H4 (cell line): ENCODE measurements at places on chromosomes 16 and 17.

DNA sequence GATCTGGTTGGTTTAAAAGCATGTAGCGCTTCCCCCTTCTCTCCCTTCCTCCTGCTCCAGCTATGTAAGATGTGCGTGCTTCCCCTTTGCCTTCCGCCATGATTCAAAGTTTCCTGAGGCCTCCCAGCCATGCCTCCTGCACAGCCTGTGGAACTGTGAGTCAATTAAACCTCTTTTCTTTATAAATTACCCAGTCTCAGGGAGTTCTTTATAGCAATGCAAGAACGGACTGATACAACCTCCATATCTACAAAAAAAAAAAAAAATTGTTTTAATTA is 16.6 kb upstream of the PDXDC1 start:
- DNase-seq: no peak

DNA sequence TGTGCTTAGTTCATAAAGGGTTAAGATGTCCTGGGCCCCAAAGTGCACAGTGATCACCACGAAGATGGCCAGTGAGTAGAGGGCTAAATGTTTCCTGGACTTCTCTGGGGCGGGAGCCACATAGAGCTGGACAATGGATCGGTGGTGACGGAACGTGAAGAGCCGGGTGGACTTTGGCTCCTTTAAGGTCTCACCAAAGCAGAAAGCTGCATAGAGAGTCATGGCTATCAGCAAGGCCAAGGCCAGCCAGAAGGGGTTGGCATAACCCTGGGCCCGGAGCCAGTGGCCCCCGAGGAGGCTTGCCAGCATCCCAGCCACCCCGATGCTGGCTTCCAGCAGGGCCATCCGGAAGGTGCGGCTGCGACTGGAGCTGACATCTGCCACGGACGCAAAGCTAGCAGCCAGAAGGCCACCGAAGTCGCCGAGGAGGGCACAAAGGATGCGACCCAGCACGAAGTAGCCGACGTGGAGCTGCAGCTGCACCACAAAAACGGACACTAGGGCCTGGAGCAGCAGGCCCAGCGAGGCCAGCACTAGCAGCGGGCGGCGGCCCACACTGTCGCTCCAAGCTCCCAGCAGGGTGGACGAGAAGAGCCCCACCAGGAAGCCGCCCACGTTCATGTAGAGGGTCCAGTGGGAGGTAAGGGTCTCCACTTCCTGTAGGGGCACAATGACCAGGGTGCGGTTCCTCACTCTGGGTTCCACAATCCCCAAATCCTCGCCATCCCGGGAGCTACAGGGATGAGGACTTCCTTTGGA is 1.0 kb downstream of the SLC46A1 start:
- no peak for DNase-seq

DNA sequence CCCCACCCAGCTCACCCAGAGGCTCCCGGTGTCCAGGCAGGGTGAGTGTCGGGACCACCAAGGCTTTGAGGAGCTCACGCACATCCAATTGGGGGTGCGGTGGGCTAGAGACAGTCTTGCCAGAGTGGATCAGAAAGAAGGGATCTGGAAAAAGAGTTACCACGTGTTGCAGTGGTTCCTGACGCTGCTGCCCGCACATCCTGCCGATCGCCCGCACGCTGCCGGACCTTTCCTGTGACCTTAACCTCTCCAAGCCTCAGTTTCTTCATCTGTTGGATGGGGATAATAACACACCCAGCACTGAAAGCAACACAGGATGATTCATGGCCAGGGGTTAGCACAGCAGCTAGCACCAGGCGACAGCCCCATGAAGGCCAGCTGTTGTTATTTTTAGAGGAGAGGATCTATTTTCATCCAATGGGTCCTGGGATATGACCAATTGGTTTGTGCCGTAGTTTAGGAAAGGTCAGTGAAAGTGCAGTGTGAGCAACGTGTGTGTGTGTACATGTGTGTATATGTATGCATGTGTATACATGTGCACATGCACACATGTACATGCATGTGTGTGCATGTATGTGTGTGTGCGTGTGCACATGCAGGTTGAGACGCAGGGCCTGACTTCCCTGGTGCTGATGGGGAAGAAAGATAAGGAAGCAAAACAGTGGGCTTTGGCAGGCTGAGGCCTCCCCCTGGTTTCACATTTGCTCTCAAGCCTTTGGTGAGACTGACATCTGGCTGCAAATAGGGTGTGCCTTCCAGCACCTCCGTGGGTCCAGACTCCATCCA is 2.5 kb downstream of the ITGAX start:
- no peak for DNase-seq

- DNase-seq: no peak
Measured at GRCh38 chr17:80025140-80025539, 10.5 kb downstream of the TBC1D16 start.

GRCh38 chr16:57834936-57835335 is 32.6 kb upstream of the KIFC3 start:
- no peak for DNase-seq

- peak; percentile 6 for DNase-seq
Measured at GRCh38 chr16:2142942-2143877, 5.2 kb upstream of the RAB26 start.

- DNase-seq: no peak
Measured at GRCh38 chr17:57109393-57110151, 24.5 kb downstream of the AKAP1 start.

- no peak for DNase-seq
Measured at GRCh38 chr16:1924095-1924494, 5.9 kb upstream of the HS3ST6 start.

- no peak for DNase-seq
Measured at GRCh38 chr16:59459806-59460205, 725.7 kb upstream of the GOT2 start.
